Activated T-cell treated with anti-CD3 and anti-CD28 coated beads, Interleukin-2, amount 50 U/mL, for 72 hours (primary cell): ENCODE measurements at places on chromosomes 16 and 17. TPM values are rescaled to one million over a fixed set of nuclear protein-coding genes. Genes with fewer than 3 reads are reported as not detected.

DNA sequence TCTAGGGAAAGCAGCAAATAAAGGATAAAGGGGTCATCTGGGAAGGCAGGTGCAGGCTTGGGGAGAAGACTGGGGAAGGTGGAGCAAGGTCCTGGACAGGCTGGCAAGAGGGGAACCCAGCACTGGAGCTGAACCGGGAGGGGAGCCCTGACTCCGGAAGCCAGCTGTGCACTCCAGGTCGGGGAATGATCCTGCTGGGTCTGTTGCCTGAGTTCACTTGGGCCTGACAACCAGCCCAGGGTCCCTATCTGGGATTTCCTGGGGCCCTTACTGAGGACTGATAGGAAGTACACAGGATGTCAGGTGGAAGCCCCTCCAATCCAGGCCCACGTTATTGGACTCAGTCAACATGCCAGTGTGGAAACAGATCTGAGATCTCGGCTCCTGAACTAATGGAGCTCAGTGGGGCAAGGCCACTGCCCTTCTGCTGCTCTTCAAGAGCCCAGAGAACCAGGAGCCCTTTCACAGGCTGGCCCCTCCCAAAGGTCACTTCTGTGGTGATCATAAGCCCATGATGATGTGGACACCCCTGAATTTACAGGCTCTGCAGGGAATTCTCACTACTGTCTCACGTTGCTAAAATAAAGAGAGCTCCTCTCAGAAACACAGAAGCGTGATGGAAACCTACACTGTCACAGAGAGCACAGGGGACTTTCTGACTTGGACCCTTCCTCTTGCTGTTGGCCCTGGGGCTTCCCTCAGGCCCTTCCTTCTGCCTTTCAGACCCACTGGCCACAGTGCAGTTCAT, 19.9 kb upstream of the PITPNM3 start:
- H3K4me1 ChIP-seq, result peaks cover 21% of the 10 kb centered on the region
- no peaks in the 10 kb centered on the region for H3K36me3 ChIP-seq
- no peak for DNase-seq
- no peaks in the 10 kb centered on the region for H3K27me3 ChIP-seq
- no peak overlapping the region for H3K27ac ChIP-seq

DNA sequence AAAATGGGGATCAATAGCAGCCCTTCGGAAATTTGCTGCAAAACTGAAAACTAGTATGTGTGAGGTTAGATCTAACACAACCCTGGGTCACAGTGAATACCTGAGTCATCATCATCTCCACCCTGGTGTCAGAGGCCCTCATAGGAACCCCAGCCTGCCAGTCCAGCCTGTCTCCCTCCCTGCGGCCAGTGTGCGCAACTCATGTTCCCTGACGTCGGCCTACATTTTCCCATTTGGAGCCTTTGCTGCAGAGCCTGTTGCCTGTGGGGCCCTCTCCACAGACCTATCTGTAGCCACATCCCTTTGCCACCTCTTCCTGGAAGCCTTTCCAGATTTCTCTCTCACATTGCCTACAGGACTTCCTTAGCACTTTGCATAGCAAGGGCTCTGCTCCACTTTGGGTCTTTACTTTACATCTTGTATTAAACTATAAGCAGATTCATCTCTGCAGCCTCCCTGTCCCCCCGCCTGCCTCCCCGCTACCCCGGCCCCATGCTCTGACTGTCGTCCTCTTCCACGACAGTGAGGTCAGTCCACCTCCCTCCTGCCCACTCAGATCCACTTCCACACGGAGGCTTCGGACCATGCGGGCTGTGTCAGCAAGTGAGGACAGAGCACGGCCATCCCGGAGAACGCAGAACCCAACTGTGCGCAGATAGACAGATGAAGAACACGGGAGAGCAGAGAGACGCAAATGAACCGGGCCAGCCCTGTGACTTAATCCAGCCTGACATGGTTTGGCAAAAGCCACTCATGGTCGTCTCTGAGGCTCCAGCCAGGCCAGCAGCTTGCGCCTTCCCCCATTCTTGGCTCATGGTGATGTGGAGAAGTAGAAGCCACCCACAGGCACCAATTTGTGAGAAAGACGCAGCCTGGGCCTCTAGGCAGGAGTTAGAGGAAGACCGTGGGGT, 31.0 kb downstream of the NGFR start:
- DNase-seq, result no peak
- H3K4me1 ChIP-seq, result peaks cover 8% of the 10 kb centered on the region
- no peaks in the 10 kb centered on the region for H3K27me3 ChIP-seq
- H3K4me3 ChIP-seq, result no peak overlapping the region
- no peaks in the 10 kb centered on the region for H3K36me3 ChIP-seq
- H3K27ac ChIP-seq, result no peak overlapping the region

DNA sequence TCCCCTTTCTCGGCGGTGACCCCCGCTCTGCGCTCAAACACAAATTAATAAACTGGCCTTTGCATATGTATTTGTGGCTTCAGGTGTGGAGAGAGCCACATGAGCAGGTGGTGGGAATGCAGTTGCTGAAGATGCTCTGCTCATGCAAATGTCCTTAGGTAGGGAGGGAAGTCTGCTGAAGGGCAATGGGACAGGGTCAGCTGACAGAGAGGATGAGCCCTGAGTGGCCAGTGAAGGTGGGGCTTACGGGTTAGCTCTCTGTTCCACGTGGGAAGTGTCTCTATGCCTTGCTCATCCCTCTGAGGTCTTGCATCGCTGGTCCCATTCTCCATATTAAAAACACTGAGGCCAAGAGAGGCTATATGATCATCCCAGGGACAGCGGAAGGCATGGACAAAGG, 74.2 kb upstream of the CCL1 start:
- H3K4me1 ChIP-seq, result no peaks in the 10 kb centered on the region
- no peak for DNase-seq
- H3K4me3 ChIP-seq, result no peak overlapping the region

DNA sequence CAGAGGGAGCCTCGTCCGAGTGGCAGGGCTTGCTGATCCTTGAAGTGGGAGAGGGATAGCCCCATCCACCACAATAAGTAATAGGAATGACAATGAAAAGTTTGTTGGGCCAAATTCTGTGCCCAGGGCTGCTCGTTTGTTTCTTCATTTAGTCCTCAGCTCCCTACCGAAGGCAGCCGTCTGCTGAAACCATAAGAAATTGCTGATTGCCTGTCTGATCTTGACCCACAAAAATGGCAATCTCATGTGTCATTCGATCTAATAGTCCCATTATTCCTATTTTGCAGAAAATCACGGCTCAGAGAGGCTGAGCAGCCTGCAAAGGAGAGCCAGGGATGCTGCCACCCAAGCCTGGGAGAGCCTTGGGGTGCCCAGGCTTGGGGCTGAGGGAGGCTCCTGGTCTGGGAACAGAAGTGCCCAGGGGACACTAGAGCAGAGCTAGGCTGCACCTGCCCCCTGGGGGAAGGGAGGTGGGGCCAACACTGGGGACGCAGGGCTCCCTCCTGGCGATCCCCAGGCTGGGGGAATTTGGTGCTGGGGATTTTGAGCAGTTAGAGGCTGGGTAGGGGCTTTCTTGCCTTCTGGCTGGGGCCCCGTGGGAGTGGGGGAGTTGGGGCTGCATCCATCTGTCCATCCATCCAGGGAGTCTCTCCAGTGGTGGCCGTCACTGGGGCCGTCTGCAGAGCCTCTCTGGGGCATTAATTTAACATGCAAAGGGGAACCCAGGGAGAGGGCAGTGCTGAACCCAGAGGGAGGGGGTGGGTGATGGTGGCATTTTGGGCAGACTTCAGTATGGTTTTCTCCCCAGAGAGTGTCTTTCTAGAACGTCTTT, 53.5 kb downstream of the SOCS1 start:
- H3K4me1 ChIP-seq, result peaks cover 84% of the 10 kb centered on the region
- no peak for DNase-seq

DNA sequence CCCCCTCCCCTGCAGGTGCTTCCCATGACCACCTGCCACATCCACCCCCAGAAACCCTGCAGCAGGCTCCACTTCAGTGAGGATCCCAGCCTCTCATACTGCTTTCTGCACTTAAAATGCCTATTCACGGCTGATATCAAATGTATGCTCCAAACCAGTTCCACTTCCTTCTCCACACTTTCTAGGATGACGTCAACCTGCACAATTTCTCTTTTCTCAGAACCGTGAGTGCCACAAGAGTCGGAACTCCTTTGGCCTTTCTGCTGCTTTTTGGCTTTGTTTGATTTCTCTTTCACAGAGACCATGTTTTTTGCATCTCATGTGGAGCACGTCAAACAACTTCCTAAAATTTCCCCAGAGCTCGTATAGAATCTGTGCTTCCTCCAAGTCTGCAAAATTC, 378.8 kb upstream of the TNRC6C start:
- H3K27me3 ChIP-seq, result no peaks in the 10 kb centered on the region
- no peak for DNase-seq
- H3K4me3 ChIP-seq, result no peak overlapping the region
- H3K36me3 ChIP-seq, result no peaks in the 10 kb centered on the region
- H3K4me1 ChIP-seq, result peaks cover 10% of the 10 kb centered on the region
- no peak overlapping the region for H3K27ac ChIP-seq

CES1 gene
- not detected for total RNA-seq

ESRP2 gene
- total RNA-seq, result 0.63 TPM

CD79B gene
- 31.0 TPM for total RNA-seq

PRSS53 gene
- 7.7 TPM for total RNA-seq

TNK1 gene
- total RNA-seq, result 6.5 TPM

CMTM4 gene
- total RNA-seq, result 3.9 TPM

CCL17 gene
- total RNA-seq, result 7.4 TPM
